ENCODE measurements at places on chromosomes 3 and 15.

- DNase-seq = peak; percentile 13
These were observed 763 bp downstream of the GOLGB1 start for GRCh38 chr3:121748680-121749275.

- no peak for DNase-seq
These were observed 97.3 kb downstream of the XXYLT1 start for GRCh38 chr3:195173657-195174056.

DNA sequence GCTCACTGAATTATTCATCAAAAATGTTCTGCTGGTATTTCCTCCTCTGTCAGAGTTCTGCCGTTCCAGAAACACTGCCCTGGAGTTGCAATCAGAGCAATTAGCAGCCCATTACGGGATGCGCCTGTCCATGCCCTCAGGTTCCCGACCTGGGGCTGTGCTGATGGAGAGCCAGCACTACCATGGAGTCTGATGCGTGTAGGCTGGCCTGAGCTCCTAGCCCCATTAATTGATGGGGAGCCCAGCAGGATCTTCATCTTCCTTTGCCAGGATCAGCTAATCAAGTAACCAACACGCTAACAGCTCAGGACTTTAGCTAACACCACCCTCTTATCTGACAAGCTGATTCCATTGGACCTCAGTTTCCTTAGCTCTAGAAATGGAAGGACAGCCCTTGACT lies 164.2 kb downstream of the ABHD5 start:
- no peak for DNase-seq

DNA sequence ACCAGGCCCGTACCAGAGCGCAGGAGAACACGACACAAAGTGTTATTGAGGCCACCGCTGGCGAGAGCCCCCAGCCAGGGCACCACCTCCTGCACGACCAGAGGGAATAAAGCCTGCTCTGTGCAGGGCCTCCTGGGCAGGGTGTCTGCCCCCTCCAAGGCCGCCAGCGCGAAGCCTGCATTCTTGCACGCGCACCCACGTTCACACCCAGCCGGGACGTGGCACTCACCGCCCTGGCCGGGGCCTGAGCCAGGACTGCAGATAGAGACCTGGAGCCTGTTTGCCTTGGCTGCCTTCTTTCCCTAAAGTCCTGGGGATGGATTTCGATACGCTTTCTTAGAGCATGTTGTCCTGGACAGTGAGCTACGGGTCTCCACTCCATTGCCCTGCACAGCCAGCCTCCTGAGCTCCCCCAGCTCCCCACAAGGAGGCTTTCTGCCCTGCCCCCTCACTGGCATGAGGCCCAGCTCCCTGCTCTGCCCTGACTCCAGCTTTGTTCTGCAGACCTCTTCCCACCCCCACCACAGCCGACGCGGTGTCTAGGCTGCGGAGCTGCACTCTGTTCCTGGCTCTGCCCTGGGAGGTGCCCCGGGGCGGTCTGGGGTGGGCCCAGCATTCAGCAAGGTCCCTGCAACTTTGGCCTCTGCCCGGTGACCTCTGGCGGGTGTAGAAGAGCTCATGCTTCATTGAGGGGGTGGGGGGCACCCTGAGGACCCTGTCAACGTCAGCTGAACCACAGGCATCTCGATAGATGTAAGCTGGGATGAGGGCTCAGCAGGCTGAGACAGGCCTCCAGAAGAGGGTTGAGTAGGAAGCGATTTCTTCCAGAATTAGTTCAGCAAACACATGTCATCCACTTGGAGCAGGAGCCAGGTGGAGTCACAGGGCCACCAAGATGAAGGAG lies 145.0 kb downstream of the LRRK1 start:
- no peak for DNase-seq

GRCh38 chr3:188875413-188875812 lies 296.4 kb upstream of the TPRG1 start:
- no peak for DNase-seq

DNA sequence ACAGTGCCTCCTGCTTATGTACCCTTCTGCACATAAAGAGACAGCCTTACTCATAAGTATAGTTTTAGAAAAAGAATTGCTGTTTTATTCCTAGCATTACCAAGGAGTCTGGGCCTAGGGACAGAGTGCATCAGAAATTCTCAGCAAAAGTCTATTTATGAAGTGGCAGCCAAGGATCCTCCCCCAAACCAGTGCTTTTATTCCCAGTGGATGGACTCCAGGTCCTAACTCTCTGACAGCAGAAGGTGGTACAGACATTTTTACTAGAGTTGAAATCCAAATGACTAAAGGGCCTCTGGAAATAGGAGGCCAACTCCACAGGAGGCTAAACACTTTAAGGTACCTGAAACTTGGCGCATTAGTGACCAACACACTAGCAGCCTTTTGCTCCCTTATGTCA lies 407.2 kb upstream of the TPRG1 start:
- no peak for DNase-seq

GRCh38 chr3:133535971-133536881 lies 37.3 kb upstream of the CDV3 start:
- no peak for DNase-seq

GRCh38 chr3:129625072-129625874 lies 18.8 kb upstream of the PLXND1 start:
- DNase-seq = no peak

- no peak for DNase-seq
These were observed 84.2 kb downstream of the LRRC49 start for GRCh38 chr15:70976851-70977250.

GRCh38 chr3:148729476-148730055 lies 31.9 kb downstream of the AGTR1 start:
- DNase-seq = no peak

GRCh38 chr15:89785064-89785773 lies 9.1 kb downstream of the MESP2 start:
- DNase-seq = no peak

GRCh38 chr3:107846279-107846852 lies 244.5 kb downstream of the CD47 start:
- no peak for DNase-seq
